ENCODE measurements at places on chromosomes 5 and 9.
A peak's percentile ranks its signal among the peaks of the same experiment; 100 is the strongest.

GRCh38 chr5:159903131-159903530, 13.2 kb upstream of the ADRA1B start:
- DNase-seq, result no peak

- peak; percentile 27 for DNase-seq
These were observed 1.1 kb downstream of the GCNT4 start for GRCh38 chr5:75051217-75051751.

DNA sequence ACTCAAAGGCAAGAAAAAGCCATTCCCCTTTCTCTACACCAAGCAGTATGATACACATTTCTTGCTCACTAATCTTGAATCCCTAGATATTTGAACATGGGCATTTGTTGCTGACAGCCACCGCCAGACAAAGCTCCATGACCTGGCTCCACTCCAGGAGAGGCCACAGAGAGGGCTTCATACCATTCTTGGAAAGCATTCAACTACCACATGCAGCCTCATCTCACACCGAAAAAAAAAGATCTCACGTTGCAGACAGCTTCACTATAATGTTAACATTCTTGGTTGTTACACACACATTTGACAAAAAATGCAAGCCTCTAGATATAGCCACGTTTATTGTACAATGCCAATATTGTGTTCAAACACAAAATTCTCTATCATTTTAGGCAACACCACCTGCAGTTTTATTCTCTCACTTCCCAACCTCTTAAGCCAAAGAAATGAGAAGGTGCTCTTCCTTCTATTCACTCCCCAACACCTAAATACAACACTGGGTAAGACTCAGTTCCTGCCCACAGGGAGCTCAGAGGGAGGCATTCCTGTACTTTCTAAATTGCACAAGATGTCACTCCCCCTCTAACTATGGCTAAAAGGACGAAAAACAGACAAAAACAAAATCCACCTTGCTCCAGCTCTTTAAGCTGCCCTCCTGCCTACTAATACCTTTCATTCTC, 222.4 kb downstream of the TSSK1B start:
- DNase-seq, result no peak

DNA sequence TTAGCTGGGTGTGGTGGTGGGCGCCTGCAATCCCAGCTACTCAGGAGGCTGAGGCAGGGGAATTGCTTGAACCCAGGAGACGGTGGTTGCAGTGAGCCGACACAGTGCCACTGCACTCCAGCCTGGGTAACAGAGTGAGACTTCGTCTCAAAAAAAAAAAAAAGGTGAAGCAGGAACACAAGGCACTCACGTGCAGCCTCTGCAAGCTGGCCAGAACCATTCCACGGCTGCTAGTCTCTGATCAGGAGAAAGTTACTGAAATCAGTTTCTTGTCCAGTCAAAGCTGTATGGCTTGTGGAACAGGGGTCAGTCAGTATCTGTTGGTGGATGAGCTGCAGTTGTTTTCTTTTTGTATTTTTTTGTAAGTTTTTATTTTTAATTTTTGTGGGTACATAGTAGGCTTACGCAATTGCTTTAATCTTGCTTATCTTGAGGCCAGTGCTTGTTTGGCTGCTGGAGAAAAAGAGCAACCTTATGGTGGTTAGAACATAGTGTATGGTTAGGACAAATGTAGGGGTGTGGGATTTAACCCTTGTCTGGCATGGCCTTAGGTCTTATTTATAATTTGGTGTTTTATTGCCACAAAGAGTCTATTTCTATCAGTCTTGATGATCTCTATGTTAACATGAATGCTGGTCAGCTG, 32.7 kb upstream of the GTF2H2C start:
- DNase-seq, result no peak

GRCh38 chr9:419571-420171, 205.0 kb downstream of the DOCK8 start:
- DNase-seq, result no peak

DNA sequence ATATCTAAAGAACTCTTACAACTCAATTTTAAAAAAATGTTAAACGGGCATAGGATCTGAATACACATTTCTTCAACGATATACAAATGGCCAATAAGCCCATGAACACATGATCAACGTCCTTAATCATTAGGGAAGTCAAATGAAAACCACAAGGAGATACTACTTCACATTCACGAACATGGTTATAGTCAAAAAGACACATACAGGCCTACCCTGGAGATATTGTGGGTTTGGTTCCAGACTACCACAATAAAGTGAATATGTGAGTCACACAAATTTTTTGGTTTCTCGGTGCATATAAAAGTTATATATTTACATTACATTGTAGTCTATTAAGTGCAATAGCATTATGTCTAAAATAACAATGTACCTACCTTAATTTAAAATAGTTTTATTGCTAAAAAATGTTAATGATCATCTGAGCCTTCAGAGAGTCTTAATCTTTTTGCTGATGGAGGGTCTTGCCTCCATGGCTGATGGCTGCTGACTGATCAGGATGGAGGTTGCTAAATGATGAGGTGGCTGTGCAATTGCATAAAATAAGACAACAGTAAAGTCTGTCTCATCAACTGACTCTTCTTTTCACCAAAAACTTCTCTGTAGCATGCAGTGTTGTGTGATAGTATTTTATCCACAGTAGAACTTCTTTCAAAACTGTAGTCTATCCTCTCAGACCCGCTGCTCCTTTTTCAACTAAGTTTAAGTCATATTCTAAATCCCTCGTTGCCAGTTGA, 15.1 kb downstream of the AK3 start:
- no peak for DNase-seq

DNA sequence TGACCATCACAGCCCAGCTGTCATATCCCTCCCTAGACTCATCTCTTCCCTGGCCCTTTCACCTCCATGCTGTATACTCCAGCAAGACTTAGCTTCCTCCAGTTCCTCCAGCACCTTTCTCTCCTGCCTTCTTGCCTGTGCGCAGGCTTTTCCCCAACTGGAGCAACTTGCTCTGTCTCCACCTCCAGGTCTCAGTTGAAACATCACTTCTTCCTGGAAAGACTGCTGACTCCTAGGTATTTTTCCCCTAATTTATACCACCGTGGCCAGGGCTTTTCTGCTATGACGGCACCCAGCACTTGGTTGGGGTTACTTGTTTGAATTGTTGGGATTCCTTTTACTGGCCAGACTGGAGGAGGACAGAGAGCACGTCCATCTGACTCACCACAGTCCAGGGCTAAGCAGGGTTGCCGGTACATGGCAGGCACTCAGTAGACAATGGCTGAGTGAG, 67.5 kb downstream of the KCNIP1 start:
- no peak for DNase-seq

DNA sequence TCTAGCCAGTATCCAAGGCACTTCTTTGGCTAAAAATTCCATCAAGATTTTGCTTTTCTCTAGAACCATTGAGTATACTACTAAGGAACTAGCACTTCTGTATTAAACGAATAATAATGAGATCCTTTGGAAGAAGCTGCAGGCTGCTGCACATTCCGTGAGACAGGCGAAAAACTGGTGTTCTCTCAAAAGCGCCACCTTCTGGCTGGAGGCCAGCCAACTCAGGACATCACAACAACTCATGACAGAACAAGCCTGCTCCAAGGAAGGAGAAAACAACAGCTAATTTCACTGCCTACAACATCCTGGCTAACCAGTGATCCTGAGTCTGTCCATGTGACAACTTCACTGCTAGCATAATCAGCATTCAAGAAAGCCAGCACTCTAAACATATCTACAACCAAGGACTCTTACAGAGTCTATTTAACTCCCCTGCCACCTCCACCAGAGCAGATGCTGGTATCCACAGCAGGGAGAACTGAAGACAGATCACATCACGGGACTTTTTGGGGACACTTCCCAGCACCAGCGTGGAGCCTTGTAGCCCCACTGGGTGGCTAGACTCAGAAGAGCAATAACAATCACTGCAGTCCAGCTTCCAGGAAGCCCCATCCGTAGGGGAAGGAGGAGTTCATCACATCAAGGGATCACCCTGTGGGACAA, 150.5 kb downstream of the YTHDC2 start:
- DNase-seq, result no peak

- DNase-seq, result no peak
These were observed 811 bp upstream of the ARRDC3 start for GRCh38 chr5:91383956-91384300.

DNA sequence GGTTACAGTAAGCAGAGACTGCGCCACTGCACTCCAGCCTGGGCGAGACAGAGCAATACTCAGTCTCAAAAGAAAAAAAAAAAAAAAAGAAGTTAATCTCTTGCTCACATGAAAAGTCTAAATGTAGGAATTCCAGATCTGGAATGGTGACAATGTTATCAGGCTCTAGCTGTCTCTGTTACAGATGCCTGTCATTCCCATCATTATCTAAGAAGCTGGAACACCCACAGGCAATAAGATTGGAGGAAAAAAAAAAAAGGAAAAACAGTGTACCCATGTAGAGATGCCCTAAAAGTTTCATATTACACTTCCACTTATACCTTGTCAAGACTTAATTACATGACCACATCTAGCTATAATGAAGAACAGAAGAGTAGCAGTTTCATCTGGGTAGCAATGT, 38.2 kb downstream of the PTBP3 start:
- DNase-seq, result no peak

DNA sequence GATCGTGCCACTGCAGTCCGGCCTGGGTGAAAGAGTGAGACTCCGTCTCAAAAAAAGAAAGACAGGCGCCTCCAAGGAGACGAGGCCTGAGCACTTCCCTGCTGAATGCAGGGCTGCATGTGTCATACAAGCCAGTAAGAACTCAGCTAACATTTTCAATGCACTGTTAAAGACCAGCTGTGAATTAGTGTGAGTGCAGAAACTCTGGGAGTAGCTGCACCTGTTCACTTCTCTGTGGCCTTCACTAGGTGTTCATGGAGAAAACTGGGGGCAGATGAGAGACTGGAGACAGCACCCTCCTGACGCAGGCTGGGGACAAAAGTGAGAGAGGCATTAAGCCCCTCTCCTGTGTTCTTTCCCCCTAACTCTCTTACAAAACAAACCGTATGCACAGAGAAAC, 41.8 kb downstream of the FBXO10 start:
- DNase-seq, result no peak

GRCh38 chr5:151737431-151737830, 21.0 kb downstream of the ATOX1 start:
- no peak for DNase-seq

DNA sequence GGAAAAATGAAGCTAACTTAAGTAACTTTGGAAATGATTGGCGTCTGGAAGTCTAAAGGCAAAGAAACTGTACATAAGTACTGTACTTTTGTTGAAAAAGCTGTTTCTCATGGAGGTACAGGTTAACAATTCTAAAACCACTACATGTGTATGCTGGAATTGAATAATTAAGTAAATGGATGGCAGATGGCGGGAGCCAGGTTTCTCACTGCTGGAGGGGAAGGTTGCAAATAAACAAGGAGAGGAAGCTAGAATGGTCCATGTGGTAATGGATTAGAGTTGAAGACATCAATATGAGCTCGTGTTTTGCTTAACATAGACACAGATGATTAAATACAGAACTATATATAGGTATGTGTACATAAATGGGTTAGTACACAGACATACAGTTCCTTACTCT, 43.2 kb upstream of the ASTN2 start:
- DNase-seq, result no peak

DNA sequence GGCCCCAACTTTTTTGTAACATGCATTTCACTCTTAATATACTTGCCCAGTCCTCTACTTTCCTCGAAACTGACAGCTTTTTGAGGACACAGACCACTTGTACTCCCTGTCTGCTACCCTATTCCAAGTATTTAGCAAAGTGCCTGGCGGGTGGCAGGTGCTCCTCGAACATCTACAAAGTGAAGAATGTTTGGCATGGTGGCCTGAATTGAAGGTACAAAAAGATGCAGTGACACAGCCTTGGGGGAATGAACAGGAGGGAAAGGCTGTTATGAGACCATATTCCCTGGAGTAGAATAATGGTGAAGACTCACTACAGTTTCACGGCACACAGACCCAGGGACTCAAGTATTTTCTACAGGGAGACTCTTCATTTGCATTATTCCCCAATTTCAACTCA, 590.9 kb downstream of the PRELID2 start:
- DNase-seq, result no peak

DNA sequence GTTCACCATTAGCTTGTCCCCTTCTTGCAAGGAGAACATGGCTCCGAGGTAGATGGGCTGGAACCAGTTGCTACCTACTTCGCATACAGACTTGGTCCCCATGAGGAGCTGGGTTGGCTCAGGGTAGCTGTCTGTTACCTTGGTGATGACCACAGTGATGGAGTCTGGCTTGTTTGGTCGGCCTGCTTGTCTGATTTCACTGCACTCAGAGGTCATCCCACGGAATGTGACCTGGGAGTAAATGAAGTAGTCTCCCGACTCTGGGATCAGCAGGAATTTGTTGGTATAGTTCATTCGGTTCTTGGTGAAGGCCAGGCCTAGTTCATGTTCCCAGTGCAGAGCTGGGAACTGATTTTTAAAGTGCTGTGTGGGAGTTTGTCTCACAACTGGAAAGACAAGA, 15.3 kb downstream of the TNFSF15 start:
- DNase-seq, result no peak

DNA sequence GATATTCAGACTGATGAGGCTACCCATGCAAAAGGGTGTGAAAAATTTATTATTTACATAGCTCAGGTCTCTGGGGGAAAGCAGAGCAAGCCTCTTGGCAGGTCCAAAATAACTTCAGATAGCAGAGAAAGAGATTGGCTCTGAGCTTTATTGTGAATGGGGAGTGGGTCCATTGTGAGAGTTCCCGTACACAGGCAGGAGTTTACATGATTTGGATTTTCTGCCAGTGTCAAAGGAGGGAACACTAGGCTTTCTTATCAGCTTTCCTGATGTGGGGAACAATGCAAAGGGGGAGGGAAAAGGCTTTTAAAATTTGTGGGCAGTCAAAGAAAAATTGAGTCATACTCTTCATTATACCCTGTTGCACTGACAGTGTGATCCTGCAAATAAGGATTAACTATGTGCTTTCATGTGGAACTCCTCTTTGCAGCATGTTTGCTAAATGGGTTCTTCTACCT, 615.0 kb upstream of the RIOK2 start:
- DNase-seq, result no peak

DNA sequence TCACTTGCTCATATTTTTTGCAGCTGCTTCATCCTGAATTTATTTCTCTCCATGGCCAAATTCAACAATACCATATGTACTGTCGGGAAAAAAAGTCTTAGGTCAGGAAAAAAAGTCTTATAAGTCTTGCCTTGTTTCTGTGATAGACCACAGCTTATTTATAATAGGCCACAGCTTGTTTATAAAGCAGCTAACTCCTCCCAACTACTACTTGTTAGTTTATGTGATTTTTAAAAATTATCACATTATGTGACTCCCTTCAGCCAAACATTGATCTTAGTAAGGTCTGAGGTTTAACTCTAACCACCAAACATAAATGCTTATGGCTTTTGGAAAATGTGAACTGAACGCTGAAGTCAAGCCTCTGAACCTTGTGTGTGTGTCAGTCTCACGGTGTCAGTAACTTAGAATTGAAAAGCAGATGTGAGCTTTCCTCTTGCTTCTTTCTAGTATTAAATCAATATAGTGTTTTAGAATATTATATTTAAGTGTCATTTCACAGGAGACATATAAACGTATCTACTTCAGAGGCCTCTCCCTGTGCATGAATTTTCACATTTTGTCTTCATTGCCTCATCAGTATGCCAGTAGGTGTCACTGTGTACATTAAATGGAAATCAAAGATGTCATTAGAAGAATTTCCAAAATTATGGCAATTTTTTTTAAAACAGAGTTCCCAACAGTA, 51.3 kb downstream of the SNX24 start:
- no peak for DNase-seq

GRCh38 chr5:149540089-149540488, 11.2 kb downstream of the CSNK1A1 start:
- DNase-seq, result no peak

GRCh38 chr9:124349267-124349666, 66.0 kb downstream of the PSMB7 start:
- DNase-seq, result no peak
